ENCODE measurements at places on chromosomes 7 and 10.

DNA sequence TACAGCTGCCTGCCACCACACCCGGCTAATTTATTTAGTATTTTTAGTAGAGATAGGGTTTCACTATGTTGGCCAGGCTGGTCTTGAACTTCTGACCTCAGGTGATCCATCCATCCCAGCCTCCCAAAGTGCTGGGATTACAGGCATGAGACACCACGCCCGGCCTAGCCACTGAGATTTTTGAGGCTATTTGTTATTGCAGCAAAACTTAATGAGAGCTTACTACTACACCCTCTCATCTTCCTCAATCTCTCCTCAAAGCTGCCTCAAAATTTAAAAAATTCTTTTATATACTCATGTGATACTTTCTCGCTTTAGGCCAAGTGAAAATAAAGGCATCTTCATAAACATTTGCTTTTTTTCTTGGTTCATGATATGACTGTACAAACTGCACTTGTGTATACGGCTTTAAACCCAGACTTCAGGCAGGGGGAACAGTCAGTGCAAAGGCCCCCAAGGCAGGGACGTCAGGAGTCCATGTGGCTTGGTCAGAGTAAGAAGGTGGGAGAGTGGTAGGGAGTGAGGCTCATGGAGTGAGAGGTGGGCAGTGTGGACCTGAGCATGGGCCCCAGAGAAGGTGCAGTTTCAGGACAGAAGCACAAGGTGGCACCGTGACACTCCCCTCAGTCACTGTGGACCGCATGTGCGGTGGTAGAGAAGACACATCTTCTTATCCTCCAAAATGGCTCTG, 55.5 kb downstream of the SYPL1 start:
- DNase-seq = peak; percentile 69

DNA sequence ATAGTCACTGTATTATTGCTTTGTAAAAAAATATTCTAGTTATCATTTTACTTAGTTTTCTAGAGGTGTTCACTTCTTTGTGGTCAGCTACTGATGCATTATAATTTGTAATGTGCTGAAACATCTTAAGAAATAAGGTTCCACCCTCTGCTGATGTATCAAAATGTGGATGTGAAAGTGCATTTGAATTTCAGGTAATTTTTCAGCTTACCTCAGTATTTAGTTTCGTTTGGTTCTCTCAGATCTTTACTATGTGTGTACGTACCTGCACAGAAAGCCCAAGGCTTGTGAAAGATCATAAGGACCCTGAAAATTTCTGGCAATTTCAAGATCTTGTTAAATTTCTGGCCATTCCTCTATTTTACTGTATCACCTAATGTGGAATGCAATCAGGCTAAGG, 542.3 kb upstream of the TPK1 start:
- DNase-seq = no peak

DNA sequence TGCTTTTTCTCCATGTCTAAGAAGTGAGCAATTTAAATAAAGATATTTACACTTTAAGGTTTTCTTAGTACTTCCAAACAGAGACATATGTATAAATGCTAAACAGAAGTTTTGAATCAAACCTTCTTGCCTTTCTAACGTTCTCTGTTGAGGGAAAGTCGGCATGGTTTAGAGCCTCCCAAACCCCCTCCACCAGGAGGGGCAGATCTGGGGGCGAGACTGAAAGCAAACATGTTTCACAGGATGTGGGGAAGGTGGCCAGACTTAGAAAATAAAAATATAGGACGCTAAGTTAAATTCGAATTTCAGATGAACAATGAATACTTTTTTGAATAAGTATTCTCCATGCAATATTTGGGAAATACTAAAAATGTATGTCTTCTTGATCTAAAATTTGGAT, 208.3 kb upstream of the SHH start:
- no peak for DNase-seq

GRCh38 chr7:147173883-147174282, 1057.3 kb downstream of the CNTNAP2 start:
- DNase-seq = no peak

GRCh38 chr10:74640134-74640921, 186.1 kb upstream of the KAT6B start:
- peak; percentile 22 for DNase-seq
